ENCODE measurements at places on chromosomes 2 and 18.

DNA sequence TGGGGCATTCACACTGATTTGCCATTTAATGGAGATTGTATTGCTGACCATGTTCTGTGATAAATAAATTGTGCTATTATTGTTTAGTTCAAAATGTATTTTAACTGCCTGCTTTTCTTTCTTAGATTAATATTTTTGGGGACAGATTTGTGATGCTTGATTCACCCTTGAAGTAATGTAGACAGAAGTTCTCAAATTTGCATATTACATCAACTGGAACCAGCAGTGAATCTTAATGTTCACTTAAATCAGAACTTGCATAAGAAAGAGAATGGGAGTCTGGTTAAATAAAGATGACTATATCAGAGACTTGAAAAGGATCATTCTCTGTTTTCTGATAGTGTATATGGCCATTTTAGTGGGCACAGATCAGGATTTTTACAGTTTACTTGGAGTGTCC is 1.8 kb downstream of the DNAJC10 start:
- DNase-seq: no peak

- no peak for DNase-seq
These were observed 17.1 kb downstream of the VSNL1 start for GRCh38 chr2:17557596-17557995.

DNA sequence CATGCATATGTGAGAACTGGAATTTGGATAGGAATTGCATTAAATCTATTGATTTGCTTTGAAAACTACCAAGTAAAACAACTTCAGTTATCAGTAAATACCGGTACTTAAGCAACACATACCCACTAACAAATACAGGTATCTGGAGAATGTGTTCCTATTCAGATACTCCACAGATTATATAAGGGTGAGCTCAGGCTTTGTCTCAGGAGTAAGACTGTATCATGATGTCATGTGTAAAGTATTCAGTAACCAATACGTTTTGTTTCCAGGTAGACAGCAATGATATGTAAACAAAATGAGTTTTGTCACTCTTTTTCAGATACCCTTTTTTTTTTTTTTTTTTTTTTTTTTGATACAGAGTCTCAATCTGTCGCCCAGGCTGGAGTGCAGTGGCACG is 74.8 kb downstream of the DSC3 start:
- no peak for DNase-seq

DNA sequence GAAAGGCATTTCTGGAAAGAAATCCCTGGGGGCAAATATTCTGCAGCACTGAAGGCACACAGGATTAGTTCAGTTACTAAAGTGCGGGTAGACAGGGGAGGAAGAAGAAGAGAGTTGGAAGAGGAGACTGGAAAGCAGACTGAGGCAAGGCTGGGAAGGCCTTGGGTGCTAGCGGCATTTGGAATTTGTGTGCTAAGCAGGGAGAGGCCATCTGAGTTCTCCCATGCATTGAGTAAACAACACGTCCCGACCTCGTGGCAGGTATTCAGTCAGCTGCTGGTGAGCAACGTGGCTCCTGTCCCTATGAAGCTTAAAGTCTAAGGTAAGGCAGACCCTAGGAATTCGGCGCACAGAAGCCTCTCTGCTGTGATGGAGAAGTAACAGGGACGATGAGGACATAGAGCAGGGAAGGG is 30.7 kb downstream of the ATP8B1 start:
- no peak for DNase-seq

GRCh38 chr2:119487434-119488244 is 36.6 kb downstream of the SCTR start:
- no peak for DNase-seq

- no peak for DNase-seq
These were observed 591.7 kb upstream of the DDX18 start for GRCh38 chr2:117222809-117223208.

DNA sequence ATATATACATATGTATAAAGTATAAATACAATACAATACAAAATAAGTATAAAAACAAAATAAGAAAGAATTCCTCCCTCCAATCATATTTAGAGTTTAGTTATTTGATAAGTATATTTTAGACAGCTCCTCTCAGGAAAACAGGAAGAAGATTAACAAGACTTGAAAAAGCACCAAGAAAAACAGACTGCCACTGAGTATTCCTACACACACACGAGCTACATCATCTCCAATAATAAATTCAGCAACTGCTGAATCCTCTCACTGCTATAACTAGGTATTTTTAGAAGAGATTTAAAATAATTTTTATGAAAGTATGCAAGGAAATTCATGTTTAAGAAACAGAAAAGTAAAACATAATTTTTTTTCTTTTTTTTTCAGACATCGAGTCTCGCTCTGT is 13.0 kb downstream of the LONRF2 start:
- no peak for DNase-seq

GRCh38 chr2:210199186-210199765 is 26.0 kb downstream of the ACADL start:
- DNase-seq: no peak

DNA sequence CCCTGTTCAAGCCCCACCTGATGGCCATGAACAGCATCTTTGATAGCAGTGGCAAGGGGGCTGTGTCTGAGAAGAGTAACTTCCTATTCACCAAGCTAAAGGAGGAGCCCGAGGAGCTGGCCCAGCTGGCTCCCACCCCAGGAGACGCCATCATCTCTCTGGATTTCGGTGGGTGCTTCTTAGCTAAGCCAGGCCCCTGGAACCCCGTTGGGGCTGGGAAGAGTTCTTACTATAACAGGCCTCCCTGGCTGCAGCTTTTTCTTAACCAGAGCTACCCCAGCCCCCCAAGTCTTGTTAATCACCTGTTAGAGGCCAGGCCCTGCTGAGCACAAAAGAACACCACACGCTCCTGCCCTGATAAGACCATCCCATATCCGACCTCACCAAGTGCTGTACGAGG is 79.4 kb downstream of the EPAS1 start:
- DNase-seq: no peak

GRCh38 chr18:78521136-78521535 is 458.5 kb upstream of the SALL3 start:
- no peak for DNase-seq

- DNase-seq: no peak
These were observed 112.5 kb downstream of the BMPR2 start for GRCh38 chr2:202488671-202489070.

- DNase-seq: no peak
These were observed 304.0 kb upstream of the TMEFF2 start for GRCh38 chr2:192498747-192499146.

DNA sequence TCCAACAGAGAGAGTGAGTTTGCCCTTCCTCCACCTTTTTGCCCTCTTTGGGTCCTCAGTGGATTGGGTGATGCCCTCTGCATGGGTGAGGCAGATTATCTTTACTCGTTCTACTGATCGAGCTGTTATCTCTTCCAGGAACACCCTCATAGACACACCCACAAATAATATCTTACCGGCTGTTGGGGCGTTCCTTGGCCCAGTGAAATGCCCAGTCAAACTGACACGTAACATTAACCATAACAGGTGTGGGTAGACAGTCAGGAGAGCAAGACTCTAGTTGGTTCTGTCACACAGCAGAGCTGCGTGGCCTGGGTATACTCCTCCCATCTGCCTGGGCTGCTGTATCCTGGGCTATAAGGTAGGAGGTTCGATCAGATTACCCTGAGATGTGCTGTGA is 144.1 kb downstream of the AGAP1 start:
- DNase-seq: no peak

- no peak for DNase-seq
These were observed 939.6 kb upstream of the CNTNAP5 start for GRCh38 chr2:123085484-123085883.

GRCh38 chr2:101149241-101150192 is 1.7 kb downstream of the TBC1D8 start:
- no peak for DNase-seq

DNA sequence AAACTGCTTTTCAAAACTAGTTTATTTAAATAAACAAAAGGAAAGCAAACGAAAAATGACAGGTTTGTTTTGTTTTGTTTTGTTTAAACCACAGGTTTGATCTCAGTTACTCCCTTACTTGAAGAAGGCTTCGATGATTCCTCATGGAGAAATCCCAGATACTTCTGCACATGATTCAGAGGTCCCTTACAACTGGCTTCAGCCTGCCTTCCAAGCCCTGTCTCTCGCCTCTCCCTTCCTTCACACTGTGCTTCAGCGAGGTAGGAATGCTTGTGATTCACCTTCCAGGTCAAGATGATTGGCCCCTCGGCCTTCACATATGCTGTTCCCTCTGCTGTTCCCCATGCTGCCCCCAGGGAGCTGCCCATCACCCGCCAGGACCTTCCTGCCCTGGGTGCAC is 104.1 kb upstream of the ITGA6 start:
- no peak for DNase-seq

- no peak for DNase-seq
These were observed 601.1 kb upstream of the PIK3C3 start for GRCh38 chr18:41353777-41354528.

GRCh38 chr2:70717431-70718038 is 50.5 kb downstream of the ADD2 start:
- no peak for DNase-seq

DNA sequence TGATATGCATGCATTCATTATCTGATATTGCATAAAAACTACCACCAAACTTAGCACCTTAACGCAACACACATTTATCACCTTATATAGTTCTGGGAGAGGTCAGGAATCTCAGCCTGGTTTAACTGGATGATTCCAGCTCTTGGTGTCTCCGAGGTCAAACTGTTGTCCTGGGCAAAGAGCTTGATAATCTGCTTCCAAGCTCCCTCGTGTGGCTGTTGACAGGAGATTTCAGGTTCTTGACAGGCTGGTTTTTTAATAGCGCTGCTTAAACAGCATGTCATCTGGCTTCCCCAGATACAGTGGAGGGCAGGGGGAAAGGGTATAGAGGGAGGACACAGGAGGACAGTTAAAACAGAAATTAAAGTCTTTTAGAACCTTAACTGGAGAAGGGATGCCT is 785.0 kb downstream of the CNTNAP5 start:
- no peak for DNase-seq

DNA sequence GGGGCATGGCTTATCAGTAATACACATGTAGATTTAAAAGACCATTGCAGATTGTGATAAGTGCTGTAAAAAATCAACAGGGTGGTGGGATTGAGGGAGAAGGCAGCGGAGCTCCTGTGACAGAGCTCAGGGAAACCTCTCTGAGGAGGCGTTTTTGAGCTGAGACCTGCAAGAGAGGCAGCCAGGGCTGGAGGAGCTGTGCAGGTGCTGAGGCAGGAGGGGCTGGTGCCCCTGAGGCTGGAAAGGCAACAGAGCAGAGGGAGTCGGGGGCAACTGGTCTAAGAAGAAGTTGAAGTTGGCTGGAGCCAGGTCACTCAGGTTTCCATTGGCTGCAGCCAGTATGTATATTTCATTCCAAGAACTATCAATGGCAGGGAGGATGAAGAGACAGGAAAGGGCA is 47.6 kb downstream of the KLHL29 start:
- no peak for DNase-seq

- DNase-seq: no peak
These were observed 181.7 kb downstream of the ANAPC1 start for GRCh38 chr2:111702119-111702803.

DNA sequence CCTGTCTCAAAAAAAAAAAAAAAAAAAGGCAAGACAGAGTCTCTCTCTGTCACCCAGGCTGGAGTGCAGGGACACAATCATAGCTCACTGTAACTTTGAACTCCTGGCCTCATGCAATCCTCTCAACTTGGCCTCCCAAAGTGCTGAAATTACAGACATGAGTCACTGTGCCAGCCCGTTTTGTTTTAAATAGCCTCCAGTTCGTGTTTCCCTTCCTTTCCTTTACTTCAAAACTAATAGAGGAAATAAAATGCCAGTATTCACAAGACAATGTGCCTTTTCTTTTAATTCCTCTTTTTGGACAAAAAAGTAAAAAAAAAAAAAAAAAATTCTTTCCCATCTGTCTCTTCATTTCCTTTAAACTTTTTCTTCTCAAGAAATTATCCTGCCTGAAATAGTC is 54.5 kb upstream of the ACMSD start:
- DNase-seq: no peak

- DNase-seq: no peak
These were observed 114.6 kb upstream of the TEX51 start for GRCh38 chr2:126784045-126784444.

GRCh38 chr2:32377928-32378327 is 21.1 kb downstream of the BIRC6 start:
- DNase-seq: no peak

- DNase-seq: no peak
These were observed 46.5 kb downstream of the NCK2 start for GRCh38 chr2:105791229-105791628.

GRCh38 chr2:99771681-99772333 is 282.0 kb upstream of the REV1 start:
- no peak for DNase-seq

DNA sequence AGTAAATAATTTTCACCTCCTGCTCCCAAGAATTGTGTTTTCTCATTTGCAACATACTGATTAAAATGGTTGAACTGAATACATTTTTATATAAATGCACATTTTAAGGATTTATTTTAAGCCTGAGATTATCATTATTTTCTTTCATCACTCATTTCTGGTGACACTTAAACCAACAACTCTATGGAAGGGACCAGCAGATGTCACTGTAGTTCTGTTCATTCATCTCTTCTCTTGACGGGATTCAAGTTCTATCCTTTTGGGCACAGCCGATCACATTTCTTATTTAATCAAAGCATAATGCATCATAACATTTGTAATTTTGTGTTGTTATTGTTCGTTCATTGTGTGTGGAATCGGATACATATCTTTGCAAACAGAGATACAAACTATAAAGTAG is 417.9 kb downstream of the HRH4 start:
- peak; percentile 47 for DNase-seq

GRCh38 chr2:108910541-108911396 is 78.3 kb downstream of the EDAR start:
- no peak for DNase-seq

DNA sequence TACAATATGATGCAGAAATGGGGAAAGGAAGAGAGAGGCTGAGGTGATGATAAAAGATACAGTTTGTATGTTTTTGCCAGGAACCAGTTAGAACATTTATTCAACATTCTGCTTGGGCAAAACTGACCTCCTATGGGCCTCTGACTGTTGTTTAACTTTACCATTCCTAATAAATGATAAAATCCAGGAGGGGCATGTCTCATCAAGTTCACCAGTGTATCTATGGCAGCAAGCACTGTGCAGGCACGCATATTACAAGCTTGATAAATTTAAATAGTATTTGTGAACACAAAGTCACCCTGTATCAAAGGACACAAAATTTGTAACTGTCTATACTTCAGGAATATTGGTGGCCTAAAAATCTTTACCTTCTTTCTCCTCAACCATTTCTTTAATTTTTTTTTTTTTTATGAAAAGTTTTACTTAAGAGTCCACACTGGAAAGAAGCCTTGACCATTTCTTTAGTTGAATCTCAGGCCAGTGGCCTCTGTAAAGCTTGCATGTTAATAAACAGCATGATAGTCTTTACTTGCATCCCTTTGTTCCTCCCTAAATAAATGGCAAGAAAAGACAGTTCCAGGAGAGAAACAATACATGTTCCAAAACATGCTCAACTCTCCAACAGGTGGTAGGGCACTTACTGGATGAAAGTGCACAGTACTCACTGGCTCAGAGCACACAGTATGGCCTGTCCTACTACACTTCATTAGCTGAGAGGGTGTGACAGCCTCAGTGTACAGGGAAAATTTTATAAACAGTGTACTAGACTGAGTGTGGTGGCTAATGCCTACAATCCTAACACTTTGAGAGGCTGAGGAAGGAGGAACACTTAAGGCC is 52.3 kb downstream of the SOS1 start:
- no peak for DNase-seq
